ENCODE measurements at places on chromosomes 12 and 14.

- no peak for DNase-seq
Measured at GRCh38 chr12:123142921-123143735, 7.8 kb downstream of the PITPNM2 start.

- DNase-seq = no peak
Measured at GRCh38 chr12:77167801-77168200, 102.4 kb upstream of the E2F7 start.

GRCh38 chr12:109529691-109530640 is 43.3 kb downstream of the MMAB start:
- DNase-seq = no peak

DNA sequence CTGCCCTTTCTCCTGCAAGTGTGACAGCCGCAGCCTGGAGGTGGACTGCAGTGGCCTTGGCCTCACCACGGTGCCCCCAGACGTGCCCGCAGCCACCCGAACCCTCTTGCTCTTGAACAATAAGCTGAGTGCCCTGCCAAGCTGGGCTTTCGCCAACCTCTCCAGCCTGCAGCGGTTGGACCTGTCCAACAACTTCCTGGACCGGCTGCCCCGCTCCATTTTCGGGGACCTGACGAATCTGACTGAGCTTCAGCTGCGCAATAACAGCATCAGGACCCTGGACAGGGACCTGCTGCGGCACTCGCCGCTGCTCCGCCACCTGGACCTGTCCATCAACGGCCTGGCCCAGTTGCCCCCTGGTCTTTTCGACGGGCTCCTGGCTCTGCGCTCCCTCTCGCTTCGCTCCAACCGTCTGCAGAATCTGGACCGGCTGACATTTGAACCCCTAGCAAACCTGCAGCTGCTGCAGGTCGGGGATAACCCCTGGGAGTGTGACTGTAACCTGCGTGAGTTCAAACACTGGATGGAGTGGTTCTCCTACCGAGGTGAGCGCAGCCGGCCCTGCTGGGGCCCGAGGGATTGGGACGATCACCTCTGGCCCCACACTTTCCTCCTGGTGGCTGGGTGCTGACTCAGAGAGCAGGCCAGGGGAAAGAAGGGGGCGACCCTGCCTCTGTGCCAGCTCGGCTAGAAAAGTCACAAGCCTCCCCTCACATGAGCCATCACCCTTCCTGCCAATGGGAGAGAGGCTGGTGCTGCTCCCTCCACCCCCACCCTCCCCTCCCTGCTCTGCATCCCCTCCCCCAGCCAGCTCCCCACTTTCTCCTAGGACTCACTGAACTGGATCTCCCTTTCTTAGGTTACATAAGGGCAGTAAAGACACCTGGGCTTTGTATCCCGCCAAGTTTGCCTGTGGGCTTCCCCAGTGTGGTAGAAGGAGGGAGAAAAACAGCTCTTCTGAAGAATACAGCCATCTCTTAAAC is 10.9 kb downstream of the LRTM2 start:
- no peak for DNase-seq

GRCh38 chr14:67370830-67371229 is 10.7 kb downstream of the EIF2S1 start:
- no peak for DNase-seq

All from stimulated activated CD4-positive, alpha-beta T cell treated with anti-CD3 and anti-CD28 coated beads, Interleukin-1b, Interleukin-23, amount 100 ng/mL, for 48 hours (primary cell).